Common myeloid progenitor, CD34-positive (primary cell): ENCODE measurements at places on chromosomes 2 and 18.

DNA sequence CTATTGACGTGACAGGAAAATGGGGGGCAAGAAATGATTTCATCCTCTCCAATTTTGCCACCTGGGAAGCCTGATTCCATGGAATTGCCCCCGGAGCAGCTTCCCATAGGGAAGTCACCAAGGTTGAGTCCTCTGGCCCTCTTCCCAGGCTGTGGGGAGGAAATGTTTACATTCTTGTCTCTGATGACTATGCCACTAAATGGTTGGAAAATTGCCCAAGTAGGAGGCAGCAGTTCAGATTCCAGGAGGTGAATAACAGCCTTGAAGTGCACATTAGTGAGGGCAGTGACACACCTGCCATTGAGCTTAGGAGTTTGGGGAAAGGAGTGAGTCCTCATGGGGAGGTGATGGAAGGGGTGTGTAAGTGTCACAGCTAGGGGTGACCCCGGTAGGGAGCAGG is 449.2 kb upstream of the DCC start:
- DNase-seq = no peak

GRCh38 chr2:167147271-167147941 is 259.1 kb downstream of the XIRP2 start:
- no peak for DNase-seq

- DNase-seq = no peak
Observed at GRCh38 chr2:103873716-103874351, 980.1 kb upstream of the POU3F3 start.

DNA sequence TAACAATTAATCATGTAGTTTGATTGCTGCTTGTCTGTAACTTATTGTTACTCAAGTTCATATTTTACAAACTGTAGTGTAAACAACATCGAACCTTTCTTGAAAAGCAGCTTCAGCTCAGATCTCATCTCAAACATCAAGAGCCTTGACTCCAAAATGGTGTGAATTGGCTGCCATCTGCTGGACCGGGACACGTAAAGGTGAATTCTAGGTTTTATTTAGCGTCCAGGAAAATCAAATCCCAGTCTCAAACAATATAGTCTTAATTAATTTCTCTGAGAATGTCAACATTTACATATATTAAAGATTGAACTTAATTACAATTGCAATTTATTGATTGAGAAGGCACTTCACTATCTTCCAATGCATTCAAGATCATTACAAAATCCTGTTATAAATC is 453.0 kb downstream of the GALR1 start:
- peak; percentile 13 for DNase-seq

- DNase-seq = no peak
Observed at GRCh38 chr2:165814473-165814872, 20.4 kb upstream of the GALNT3 start.

- no peak for DNase-seq
Observed at GRCh38 chr2:110674620-110675555, 3.0 kb downstream of the BUB1 start.

DNA sequence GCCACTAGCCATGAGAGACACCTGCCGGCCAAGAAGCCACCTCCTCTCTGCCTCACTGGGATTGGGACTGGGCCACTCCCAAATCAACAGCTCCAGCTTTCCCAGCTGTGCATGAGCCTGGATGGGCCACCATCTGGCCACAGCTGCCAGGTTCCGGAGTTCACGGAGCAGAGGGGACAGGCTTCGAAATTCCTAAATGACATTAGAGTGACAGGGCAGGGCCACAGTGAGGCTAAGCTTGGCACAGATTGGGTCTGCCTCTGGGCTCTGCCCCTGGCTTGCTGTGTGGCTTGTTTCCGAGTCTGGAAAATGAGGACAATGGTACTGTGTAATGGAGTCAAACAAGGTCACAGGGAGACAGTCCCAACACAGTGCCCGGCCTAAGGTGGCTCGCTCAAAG is 6.5 kb downstream of the DIPK1C start:
- DNase-seq = no peak

DNA sequence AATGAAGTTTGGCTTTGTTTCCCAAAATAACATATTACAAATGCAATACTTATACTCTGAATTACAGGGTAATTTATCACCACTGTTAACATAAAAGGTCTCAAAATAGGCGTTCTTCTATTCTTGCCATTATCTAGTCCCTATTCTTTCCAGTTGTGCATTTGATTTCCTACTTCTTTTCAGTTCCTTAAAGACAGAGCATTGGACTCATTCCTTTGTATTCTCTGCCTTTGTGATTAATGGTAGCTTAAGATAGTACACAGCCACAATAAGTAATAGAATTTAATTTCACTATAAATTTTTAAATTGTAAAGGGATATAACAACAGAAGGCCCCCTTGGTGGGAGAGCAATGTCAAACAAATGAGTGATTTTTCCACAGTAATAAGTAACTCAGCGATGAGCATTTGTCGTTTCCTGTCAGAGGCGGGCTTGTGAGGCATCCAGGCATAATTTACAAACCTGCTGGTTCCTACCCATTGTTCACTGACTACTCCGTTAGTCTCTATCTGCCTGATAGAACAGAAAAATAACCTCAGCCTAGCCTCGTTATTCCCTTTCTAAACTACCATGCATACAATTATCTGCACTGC is 456.6 kb upstream of the REG3G start:
- no peak for DNase-seq

- DNase-seq = no peak
Observed at GRCh38 chr2:202432776-202433175, 56.6 kb downstream of the BMPR2 start.

- DNase-seq = no peak
Observed at GRCh38 chr2:180871649-180872048, 108.8 kb upstream of the UBE2E3 start.

GRCh38 chr2:2646433-2647051 is 315.5 kb upstream of the MYT1L start:
- peak; percentile 14 for DNase-seq

GRCh38 chr2:146477383-146477782 is 1367.4 kb upstream of the ACVR2A start:
- no peak for DNase-seq

DNA sequence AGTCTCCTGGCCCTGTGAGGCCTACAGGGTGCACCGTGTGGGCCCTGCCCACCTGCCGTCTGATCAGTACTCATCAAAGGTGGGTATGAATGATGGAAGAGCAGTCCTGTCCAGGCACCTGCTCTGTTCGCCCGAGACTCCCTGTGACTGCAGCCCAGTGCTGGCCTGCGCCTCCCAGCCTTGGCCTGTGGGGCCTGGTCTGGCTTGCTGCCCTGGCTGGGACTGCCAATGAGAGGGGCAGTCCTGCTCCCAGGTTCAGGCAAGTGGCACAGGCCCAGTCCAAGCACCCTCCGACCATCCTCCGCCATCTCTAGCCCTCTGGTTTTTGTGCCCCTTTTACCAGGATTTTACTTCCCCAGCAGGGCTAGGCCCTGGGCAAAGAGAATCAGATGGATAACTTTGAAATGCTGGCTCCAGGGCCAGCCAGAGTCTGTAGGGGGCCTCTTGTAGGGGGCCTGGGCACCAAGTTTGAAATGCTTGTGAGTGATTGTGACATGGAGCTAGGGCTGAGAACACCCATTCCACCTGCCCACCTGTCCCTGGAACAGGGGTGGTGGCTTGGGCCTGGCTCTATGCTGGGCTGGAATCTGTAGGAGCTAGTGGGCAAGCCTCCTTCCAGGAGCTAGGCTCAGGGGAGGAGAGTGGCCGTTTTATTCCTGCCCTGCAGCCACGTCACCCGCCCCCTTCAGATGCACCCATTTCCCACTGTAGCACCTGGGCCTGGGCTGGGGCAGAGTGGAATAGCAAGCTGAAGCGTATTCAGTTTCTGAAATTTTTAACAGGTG is 8.7 kb upstream of the HS6ST1 start:
- no peak for DNase-seq
